NCI-H748 treated with DMSO at 0.1 percent for 48 hours (cell line): ENCODE measurements at places on chromosomes 5 and 9.

- no peak for DNase-seq
Observed at GRCh38 chr5:107467137-107467932, 203.4 kb downstream of the EFNA5 start.

DNA sequence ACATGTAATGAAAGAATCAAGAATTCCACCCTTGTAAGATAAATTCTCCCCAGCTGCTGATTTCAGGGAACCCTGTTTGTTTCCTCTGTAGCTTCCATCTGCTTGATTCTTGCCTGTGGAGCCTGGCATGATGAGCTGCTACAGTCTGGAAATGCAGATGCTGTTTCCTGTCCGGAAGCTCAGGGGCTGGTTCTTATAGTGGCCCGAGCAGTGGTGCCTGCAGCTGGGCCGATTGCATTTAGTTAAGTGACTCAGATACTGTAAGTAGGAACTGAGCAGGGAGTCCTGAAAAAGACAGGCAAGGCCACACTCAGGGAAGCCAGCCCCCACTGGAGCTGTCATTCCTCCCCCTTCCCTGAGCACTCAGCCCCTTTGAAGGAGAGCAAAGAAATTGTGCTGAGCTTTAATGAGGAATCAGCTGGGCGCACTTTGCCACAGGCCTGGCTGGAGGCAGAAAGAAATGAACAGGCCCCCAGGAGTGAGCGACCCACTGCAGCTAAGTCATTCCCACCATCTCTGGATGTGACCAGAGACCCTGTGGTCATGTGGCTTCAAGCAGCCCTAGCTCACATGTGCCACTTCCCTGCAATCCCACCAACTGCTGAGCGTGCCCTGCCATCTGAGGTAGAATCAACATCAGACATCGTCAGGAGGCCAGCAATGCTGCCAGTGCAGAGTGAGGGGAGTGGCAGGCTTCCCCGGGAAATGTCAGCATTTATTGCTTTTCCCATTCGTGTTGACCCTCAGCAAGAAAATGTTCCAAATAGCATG is 206.0 kb upstream of the WWC1 start:
- no peak for DNase-seq

- no peak for DNase-seq
Observed at GRCh38 chr5:153079396-153079795, 411.1 kb upstream of the GRIA1 start.

- no peak for DNase-seq
Observed at GRCh38 chr9:121704281-121704680, 52.8 kb downstream of the DAB2IP start.

DNA sequence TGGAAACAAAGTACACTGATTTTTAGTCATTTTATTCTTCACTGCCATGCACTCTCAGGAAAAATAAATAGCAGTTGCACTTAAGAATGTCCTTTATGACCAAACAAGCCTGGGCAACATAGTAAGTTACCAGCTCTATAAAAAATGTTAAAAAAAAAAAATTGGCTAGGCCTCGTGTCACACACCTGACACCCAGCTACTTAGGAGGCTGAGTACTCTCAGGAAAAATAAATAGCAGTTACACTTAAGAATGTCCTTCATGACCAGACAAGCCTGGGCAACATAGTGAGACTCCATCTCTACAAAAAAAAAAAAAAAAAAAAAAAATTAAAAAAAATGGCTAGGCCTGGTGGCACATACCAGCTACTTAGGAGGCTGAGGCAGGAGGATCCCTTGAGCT is 304.6 kb downstream of the SLCO4C1 start:
- DNase-seq: no peak

DNA sequence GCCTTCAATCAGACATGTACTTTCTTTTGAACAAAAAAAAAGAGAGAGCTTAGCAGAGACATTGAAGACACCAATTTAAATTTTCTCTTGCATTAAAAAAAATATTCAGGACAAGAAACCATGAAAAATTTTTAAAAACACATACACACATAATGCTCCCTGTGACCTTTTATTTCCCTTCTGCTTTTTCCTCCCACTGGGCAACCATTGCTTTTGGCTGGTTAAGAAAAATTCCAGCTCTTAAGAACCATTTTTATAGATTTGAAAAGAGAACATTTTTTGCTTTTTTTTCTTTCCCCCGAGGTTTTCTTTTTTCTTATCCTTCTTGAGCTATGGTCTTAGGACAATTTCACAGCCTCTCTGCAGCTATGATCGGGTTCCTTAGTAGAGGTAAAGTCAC is 6.1 kb upstream of the HMHB1 start:
- DNase-seq: no peak

DNA sequence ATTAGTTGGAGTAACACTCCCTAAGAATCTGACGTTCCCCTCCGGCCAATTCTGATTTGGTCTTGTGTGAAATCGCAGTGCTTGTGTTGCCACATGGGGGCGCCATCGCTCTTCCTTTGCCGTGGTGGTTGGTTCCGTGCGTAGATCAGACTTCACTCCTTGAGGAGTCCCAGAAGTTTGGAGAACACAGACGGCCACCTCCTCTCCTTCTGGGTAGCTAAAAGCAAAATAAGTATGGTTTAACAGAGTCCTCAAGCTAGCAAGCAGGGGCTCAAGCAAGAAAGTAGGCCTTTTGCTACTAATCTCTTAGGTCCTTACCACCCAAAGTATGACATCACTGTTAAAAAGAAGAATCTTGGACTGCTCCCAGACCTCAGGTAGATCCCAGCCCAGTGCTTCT is 59.5 kb downstream of the HSPA4 start:
- DNase-seq: peak; percentile 73

- no peak for DNase-seq
Observed at GRCh38 chr5:37876245-37876644, 36.4 kb upstream of the GDNF start.

- DNase-seq: peak; percentile 4
Observed at GRCh38 chr9:70805949-70806348, 315.5 kb downstream of the TRPM3 start.

DNA sequence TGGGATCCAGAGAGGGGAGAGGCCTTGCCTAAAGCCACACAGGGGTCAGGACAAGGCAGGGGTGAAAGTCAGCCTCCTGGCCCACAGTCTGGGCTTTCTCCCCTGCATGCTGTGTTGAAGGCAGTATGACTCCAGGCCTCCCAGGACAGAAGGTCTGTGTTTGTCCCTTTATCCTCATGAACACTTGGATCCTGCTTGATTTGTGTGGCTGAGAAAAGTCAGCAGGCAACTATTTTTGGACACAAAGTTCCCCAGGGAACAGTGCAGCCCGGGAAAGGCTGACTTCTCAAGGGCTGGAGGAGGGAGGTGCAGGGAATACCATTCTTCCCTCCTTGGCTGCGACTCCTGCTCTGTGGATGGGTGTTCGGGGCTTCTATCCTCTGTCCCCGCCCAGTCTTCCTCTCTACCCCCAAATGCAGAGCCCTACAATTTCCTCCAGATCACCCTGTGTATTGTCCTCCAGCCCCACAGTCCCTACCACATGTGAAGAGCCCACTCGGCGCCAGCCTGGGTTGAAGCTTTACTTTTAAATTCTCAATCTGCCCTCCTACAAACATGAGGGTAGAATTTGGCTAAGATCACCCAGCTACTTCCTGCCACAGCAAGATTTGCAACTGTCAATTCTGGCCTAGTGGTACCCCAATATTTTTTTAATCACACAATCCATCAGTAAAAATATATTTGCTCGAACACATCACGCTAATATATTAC is 4.1 kb downstream of the AKNA start:
- no peak for DNase-seq

DNA sequence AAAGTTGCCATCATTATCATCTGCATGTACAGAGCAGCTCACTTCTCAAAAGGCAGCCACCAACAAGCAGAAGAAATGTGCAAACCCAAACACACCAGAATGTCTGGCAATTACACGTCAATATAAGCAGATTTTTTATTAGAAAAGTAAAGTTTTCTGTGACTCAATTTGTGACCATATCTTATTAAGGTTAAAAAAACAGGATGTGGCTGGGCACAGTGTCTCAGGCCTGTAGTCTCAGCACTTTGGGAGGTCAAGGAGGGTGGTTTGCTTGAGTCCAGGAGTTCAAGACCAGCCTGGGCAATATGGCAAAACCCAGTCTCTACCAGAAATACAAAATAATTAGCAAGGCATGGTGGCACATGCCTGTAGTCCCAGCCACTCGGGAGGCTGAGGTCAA is 176.7 kb downstream of the FANCC start:
- no peak for DNase-seq

DNA sequence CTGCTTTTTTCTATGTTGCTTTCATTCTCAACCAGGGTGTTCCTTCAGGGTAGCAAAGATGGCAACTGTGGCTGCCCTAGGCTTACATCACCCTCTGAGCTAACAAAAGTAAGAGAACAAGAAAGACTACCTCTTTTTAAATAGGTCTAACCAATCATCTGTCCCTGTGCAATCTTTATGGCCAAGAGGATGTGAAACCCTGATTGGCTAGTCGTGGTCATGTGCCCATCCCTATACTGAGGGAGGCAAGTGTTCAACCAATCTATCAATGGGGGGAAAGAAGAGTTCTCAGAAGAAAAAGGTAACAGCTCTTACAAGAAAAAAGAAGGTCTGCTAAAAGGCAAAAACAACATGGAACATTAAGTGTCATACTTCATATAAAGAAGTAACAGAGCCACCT is 11.7 kb upstream of the SNCAIP start:
- DNase-seq: no peak

DNA sequence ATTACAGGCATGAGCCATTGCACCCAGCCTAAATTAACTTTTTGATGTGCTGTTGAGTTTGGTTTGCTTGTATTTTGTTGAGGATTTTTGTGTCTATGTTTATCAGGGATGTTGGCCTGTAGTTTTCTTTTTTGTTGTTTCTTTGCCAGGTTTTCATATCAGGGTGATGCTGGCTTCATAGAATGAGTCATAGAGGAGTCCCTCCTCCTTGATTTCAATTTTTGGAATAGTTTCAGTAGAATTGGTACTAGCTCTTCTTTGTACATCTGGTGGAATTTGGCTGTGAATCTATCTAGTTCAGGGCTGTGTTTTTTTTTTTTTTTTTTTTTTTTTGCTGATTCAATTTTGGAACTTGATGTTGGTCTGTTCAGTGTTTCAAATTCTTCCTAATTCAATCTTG is 1164.3 kb upstream of the DMAC1 start:
- no peak for DNase-seq

DNA sequence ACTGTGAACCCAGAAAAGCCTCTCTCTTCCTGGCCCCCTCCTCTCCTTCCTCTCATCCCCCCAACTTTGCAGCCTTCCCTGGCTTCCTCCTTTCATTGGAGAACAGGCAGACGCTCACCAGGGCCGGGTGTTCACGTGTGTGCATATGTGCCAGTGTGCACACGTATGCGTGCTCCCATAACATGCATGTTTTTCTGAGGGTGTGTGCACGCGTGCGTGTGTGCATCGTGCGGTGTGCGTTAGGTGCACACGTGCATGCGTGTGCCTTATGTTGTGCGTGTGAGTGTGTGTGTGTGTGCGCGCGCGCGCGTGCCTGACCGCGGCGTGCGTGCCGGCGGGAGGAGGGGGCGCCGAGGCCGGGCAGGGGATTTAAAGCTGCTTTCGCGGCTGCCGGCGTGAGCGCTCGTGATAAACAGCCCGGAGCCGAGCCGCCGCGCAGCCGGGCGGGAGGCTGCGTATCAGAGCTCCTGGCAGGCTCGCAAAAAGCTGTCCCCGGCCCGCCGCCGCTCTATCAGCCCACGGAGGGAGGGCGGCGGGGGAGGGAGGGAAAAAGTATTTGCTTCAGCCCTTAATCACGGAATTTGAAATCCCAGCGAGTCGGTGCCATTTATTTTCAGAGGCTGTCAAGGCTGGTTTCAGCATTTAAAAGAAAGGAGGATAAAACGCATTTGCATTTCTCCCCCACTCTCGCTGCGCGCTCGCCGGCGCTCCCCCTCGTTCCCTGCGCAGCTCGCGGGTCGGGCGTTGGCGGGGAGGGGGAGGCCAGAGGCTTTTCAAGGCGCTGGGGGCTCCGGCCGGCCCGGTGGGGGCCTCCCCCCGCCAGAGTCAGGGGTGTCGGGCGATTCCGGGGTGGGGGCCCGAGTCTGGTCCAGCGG is 183.9 kb downstream of the C9orf50 start:
- DNase-seq: no peak

DNA sequence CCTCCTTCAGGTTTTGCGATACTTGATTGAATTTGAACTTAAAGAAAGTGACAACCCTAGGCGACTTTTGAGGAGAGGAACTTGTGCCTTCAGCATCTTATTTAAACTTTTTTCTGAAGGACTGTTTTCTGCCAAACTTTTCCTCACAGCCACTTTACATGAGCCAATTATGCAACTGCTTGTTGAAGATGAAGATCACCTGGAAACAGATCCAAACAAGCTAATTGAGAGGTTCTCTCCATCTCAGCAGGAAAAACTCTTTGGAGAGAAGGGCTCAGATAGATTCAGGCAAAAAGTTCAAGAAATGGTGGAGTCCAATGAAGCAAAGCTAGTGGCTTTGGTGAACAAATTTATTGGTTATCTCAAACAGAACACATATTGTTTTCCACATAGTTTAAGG is 40.6 kb downstream of the GAPVD1 start:
- no peak for DNase-seq

DNA sequence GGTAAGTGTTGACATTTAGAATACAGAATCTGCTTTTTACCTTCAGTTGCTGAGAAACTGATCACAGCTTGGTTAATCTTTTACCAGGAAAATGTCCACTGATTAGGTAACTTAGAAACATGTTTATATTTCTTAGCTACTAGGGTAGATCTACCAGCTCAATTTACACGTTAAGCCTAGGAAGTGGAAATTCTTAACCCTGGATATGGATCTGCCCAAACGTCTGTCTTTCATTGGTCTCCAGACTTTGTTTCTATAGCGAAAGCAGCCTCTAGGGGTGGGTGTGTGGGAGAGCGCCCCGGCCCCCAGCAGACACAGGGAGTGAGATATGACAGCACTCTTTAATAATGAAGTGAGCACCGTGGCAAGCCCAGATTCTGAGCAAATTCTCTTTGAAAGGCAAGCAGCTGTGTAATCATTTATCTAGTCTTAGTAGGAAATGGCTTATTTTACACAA is 141.6 kb upstream of the ZNF608 start:
- peak; percentile 76 for DNase-seq

DNA sequence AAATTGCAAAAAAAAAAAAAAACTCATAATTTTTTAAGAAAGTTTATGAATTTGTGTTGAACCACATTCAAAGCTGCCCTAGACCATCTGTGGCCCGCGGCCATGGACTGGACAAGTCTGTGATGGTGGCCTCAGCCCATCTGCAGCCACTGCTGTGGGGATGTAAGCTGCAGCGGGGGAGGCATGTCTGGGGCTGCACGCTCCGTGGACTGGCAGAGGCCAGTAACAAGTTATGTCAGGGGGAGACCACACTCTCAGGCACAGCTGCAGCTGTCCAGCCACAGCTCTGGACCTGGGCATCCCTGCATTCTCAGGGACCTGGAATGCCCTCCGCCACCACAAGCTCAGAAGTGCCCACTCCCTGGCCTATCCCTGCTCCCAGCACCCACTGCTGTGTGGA is 1272.3 kb upstream of the CDH9 start:
- DNase-seq: no peak

DNA sequence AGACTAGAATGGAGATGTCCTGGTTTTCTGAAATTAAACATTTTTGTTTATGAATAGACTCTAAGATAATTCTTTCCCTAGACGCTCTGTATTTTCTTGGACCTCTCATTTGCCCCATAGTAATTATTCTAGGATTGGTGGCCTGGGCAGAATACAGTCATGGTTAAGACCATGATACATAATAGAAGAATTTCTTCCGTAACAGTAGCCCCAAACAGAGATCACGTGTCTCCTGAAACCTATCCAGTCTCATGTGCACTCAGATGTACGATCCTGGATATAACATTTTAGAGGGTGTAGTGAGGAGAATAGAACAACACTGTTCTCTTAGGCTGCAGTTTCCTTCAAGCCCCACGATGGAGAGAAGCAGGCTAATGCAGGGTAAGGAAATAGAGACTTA is 22.3 kb downstream of the PCDHAC2 start:
- no peak for DNase-seq
